CD4-positive, CD25-positive, alpha-beta regulatory T cell (primary cell): ENCODE measurements at places on chromosomes 13 and 19.

- DNase-seq: no peak
These were observed 465.7 kb downstream of the MYO16 start for GRCh38 chr13:109095126-109095525.

DNA sequence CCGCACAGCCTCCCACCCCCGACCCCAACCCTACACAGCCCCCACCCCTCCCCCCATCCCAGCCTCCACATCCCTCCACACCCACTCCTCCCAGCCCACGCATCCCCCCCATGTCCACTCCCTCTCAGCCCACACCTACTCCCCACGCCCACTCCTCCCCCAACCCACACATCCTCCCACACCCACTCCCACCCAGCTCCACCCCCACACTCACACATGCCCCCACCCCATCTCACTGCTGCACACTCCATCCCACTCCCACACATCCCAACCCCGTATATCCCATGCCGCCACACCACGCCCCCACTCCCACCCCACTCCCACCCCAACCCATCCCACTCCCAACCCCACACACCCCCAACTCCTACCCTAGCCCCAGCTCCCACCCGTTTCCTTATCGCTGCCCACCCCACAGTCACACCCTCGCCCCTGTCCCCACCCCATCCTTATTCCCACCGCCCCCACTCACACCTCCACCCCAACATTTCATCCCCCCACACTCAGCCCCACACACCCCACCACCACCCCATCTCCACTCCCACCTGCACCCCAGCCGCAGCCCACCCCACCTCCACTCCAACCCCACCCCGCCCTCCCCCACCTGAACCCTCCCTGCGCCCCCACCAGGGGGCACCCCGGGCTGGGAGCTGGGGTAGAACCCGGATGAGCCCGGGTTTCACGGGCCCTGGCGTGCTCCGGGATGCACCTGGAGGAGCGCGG lies 809 bp downstream of the TDRD12 start:
- no peak for DNase-seq

DNA sequence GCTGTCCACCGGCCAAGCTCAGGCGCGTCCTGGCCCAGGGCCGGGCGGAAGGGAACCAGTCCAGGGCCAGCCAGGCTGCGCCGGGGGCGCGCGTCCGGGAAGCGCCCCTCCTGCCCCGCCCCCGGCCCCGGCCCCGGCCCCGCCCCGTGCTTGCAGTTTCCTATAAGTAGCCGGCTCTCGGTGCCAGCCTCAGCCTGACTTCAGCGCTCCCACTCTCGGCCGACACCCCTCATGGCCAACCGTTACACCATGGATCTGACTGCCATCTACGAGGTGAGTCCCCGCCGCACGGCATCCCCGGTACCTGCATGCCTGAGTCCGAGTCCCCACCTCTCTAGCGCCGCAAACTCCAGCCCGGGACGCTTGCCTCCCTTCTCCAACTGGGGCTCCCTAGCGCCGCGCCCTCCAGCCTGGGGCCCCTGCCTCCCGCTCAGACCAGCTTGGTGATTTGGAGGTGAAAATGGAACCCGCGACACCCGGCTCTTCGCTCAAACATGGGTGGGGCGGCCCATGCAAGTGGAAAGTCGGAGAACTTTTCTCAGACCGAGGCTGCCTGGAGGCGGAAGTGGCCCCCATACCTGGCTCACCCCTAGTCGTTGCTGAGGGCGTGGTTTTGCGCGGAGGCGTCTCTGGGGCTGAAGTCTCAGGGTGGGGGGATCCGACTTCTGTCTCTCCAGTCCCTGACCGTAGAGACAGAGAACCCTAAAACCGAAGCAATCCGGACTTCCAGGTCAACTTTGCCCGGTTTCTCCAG lies at the start of gene ZFP36:
TSS of gene ZFP36 (plus strand) at position 192 of the 754 bp plus-strand sequence. CDS start at position 250, 58 bp downstream.
- peak; percentile 89 for DNase-seq

- DNase-seq: no peak
These were observed 40.6 kb upstream of the FBXL3 start for GRCh38 chr13:77067519-77067918.

DNA sequence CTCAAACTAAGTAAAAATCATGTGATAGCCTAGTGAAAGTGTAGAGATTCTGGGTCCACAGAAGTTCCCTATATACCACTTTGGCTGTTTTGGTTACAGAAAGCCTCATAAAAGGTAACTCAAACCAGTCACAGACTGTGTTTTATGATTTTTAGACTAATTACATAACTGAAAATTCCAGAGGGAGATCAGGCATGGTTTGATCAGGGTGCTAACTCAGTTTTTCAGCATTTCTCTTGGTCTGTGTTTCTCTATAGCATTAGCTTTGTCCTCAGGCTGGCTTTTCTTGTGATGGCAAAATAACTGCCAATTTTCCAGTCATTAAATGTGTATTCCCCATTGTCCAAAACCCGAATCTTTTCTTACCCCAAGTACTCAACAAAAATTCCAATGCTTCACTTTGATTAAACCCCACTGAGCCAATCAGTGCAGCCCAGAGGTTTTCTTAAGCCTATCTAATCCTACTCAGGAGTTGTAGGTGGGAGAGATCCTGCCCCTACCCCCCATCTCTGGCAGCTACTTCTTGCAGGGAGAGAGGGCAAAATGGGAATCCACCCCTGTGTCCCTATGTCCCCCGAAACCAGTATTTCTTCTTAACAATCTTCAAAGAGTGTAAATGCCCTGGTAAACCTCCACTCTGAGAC lies 8.6 kb upstream of the FXYD3 start:
- no peak for DNase-seq

DNA sequence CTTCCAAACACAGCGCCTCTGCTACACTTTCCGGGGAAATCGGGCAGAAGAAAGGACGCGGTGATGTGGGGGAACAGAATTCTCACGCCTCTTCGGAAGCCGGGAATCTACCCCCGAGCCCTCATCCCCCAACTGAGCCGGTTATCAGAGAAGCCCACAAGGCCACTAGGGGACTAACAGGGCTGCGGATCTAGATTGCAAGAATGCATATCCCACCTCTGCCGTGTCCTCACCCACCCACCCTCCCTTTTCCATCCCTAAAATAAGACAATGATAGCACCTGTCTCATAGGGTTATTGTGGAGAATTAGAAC lies 1.1 kb downstream of the IGFLR1 start:
- no peak for DNase-seq

DNA sequence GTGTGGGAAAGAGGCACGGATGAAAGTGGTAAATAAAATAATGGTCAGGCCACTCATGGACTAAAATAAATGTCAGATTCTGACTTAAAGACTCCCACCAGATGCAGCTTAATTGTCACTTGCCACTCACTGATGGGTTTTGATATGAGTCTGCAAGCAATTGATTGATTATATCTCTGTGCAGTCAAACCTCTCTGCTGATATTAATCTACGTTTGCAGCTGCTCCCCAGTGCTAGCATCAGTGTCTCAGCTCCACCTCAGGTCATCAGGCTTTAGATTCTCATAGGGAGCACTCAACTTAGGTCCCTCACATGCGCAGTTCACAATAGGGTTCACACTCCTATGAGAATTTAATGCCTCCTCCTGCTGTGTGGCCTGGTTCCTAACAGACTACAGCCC lies 195.3 kb downstream of the B3GLCT start:
- no peak for DNase-seq

DNA sequence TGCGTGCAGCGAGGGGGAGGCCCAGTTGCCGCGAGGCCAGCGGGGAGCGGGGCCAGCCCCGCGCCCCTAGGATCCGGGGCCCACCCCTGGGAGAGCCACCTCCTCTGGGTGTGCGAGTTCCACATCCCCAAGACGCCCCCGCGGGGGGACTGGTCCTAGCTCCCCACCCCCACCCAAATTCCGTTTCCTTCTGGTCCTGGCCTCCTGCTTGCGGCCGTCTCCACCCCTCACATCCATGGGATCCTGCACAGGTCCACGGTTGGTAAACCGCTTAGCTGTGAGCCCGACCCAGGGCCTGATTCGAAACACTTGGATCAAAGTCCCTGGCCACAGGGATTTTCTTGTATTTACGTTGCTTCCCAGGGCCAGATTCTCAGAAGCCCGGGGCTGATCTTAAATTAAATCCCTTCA lies 324 bp upstream of the FBXO17 start:
- no peak for DNase-seq

- DNase-seq: no peak
These were observed 29.0 kb upstream of the NBEA start for GRCh38 chr13:34913040-34913439.

DNA sequence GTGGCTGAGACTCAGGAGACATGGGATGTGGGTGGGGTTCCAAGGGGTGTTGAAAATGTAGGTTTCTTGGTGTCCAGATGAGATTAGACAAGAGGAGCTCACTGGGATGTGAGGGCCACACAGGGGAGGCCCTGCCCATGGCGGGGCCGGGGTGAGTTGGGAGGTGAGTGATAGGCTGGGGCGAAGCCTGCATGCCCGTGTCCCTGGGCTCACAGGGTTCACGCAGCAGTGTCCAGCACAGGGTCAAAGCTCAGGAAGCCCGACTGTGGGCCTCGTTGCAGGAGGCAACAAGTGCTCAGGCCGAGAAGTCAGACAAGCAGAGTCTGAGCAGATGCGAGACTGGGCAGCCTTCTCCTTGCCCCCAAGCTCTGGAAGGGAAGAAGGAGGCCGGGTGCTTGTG lies 27.2 kb downstream of the CCDC8 start:
- no peak for DNase-seq

GRCh38 chr13:27352698-27353097 lies 71.7 kb upstream of the GTF3A start:
- DNase-seq: no peak

- no peak for DNase-seq
These were observed 562.8 kb downstream of the SLITRK6 start for GRCh38 chr13:85236413-85236812.

- peak; percentile 40 for DNase-seq
These were observed 2.5 kb downstream of the ZC3H4 start for GRCh38 chr19:47111006-47111621.

DNA sequence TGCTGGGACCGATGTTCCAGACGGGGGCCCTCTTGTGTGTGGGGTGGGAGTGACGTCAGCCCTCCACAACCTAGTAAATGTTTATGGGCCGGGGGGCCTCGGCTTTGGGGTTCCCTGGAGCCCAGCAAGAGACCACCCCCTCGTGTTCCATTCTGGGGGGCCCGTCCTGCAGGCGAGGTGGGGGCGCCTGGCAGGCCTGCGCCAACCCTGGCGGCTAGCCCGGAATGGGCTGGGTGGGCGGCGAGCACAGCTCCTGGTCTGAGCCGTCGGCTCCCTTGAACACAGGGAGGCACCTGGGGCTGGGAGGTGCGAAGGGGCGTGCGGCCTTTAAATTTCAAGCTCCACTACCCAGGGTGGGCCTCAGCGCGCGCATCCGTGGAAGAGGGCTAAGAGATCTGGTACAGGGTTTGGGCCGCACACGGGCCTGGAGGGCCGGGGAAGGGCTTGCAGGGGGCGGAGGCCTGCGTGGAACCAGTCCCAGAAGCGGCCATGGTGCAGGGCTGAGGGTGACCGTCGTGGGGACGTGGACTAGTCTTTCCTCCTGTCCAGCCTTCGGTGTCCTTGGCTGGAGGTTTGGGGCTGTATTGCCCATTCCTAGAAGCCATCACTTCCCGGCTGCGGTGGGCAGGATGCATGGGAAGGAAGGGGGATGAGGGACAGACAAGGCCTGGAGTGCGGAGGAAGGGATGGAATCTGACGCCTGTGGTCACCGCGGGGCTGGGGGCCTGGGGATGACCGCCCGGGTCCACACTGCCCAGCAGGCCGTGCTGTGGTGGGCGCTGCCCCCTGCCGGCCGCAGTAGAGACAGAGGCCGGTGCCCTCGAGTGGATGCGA lies 11.4 kb downstream of the NDUFA11 start:
- peak; percentile 21 for DNase-seq

GRCh38 chr13:36965767-36966166 lies 33.4 kb downstream of the ALG5 start:
- no peak for DNase-seq

GRCh38 chr13:102907886-102908515 lies 62.2 kb downstream of the ERCC5 start:
- DNase-seq: no peak

- no peak for DNase-seq
These were observed 55.4 kb upstream of the ADGRE5 start for GRCh38 chr19:14325863-14326262.

DNA sequence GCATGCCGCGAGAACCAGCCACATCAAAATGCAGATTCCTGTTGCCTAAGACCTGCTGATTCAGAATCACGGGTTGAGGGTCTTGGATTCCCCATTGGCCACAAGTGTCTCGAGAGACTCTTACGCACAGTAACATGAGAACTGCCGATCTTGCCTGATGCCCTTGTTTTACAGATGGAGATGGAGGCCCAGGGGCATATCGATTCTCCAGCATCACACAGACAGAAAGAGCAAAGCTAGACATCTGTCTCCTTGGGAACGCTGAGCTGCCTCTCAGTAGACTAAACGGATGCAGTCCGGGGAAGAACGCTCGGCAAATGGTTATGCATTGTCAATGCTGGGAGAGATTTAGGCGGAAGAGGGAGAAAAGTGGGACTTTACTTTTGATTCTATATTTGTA lies 5.4 kb downstream of the NLRP12 start:
- no peak for DNase-seq

GRCh38 chr13:105598529-105598928 lies 936.9 kb downstream of the EFNB2 start:
- no peak for DNase-seq
